ENCODE measurements at places on chromosomes 4 and X. TPM values are rescaled to one million over a fixed set of nuclear protein-coding genes. Genes with fewer than 3 reads are reported as not detected.

Gene TMSB15A
- total RNA-seq, result 0.83 TPM

Gene ERCC6L
- total RNA-seq, result 0.05 TPM

Gene PAGE2
- total RNA-seq, result not detected

GRCh38 chrX:125826080-125826479 is 340.0 kb downstream of the DCAF12L2 start:
- DNase-seq, result no peak

DNA sequence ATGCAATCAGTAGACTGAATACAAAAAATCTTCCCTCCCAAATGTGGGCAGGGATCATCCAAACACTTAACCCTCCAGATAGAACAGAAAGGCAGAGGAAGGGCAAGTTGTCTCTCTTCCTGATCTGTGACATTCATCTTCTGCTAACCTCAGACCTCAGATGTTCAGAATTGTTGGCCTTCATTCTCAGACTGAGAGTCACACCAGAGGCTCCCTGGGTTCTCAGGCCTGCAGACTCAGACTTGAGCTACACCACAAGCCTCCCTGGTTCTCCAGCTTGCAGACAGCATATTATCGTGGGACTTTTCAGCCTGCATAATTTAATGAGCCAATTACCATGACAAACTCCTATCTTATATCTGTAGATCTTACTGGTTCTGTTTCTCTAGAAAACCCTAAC is 1471.6 kb upstream of the ADGRL3 start:
- DNase-seq, result no peak

All from posterior vena cava (tissue), 2 donors.